ENCODE measurements at places on chromosomes 4 and X.

DNA sequence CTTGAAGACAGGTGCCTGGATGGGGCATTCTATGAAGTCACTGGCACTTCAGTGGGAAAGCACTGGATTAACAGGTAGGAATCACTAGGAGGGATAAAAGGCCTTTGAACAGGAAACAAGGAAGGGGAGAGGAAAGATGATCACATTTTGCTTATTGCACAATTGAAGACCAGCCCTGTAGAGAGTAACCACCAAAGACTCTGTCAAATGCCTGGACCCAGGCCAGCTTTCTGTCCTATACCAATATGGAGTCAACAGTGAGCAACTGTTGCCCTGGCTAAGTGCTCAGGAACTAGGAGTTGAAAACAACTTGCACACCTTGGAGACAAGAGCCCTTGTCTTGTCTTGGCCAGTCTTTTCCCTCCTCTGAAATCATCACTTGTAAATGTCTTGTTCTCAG lies 14.1 kb upstream of the RTL3 start:
- DNase-seq, result no peak

DNA sequence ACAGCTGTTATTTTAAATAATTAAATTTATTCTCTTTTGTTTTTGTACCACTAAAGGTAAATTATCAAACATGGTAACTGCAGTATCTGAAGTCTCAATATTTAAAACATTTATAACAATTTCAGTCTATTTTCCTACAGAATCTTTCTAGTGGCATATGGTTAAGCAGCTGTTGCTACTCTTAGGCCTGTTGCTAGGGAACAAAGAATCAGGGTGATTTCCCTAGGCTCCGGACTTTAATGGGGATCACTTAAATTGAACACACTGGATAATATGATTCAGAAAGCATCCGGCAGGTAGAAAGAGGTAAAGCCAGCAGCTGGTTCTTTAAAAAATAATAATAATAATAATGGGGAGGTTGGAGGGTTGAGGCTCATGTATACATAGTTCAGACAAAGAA lies 17.6 kb downstream of the FBXO8 start:
- no peak for DNase-seq

DNA sequence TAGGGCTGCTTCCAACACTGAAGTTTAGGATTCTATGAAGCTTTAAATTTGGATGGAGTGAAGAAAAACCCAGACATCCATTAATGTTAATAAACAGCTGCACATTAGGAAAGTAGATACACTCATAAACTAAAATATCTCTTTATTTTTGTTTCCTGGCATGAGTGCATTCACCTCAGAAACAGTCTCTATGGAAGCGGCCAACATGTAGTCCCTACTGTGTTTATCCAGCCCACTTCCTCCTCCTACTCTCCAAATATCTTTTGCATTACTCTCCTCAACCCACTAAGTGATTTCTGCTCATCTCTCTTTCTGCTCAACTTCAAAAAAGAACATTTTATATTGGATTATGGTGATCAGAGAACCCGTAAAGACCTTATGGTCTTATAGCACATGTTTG lies 180.3 kb upstream of the MXRA5 start:
- DNase-seq, result no peak

- DNase-seq, result no peak
Measured at GRCh38 chr4:31104043-31104442, 383.9 kb downstream of the PCDH7 start.

GRCh38 chrX:78532363-78532762 lies 126.8 kb downstream of the RTL3 start:
- no peak for DNase-seq

GRCh38 chr4:87165892-87166291 lies 54.5 kb downstream of the KLHL8 start:
- no peak for DNase-seq

DNA sequence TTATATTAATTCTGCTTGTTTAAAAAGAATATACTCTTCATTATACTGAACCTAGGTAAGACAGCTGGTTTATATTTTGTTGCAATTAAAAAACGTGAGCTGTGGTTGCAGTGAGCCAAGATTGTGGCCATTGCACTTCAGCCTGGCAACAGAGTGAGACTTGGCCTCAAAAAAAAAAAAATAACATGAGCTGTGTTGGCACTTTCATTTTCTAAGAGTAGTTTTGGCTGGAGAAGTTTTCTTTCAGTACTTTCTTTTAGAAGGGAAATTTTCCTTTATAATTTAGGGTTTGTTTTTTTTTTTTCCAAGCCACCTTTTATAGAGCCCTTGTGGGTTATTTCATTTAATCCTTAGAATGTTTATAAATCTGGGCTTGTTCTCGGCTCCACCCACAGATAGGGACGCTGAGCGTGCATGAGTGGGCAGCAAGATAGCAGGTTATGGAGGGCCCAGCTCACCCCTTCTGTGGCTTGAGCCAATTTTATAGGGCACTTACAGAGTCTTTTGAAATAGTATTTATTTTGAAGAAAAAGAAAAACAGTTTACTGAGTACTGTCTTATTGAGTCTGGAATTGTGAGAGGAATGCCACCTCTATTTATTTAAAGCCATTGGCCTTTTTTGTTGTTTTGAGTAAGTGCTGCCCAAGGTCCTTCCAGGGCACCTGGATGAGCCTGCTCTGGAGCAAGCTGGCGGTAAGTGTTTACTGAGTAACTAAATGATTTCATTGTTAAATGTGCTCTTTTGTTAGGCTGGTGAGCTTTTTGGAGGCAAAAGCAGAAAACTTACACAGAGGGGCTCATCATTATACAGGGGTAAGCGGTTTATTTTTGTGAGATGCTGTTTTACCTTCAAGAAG lies 60.9 kb downstream of the HTT start:
- no peak for DNase-seq

GRCh38 chr4:6264225-6264540 lies 5.5 kb upstream of the WFS1 start:
- no peak for DNase-seq

DNA sequence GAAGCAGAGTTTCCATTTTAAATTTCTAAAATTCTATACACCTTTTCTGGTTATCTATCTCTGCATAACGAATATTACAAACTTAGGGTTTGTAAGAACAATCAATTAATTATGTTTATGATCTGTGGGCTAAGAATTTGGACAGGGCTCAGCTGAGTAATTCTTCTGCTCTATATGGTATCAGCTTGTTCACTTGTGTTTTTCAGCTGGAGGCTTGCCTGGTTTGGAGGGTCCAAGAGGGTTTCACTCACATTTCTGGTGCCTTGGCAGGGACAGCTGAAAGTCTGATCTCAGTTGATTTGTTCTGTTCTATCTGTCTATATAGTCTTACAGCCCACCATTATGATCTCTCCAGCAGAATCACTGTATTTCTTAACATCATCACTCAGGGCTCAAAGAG lies 57.8 kb upstream of the ADGRA3 start:
- DNase-seq, result no peak

DNA sequence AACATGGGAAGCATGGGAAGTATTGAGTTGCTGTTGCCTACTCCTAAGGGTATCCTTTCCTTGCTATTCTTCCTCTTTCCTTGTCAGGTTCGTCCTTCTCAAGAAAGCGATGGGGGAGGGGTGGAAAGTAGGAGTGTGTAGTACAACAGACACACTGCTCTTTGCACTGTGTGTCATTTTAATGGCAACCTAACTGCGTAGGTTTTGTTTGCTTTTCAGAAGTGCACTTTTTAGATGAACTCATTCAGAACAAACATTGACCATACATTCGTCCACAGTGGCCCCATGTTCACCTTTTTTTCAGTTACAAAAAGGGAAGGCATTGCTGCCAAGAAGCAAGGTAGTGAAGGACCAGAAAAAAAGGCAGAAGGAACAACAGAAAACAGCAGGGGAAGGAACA lies 10.2 kb upstream of the YIPF6 start:
- no peak for DNase-seq

DNA sequence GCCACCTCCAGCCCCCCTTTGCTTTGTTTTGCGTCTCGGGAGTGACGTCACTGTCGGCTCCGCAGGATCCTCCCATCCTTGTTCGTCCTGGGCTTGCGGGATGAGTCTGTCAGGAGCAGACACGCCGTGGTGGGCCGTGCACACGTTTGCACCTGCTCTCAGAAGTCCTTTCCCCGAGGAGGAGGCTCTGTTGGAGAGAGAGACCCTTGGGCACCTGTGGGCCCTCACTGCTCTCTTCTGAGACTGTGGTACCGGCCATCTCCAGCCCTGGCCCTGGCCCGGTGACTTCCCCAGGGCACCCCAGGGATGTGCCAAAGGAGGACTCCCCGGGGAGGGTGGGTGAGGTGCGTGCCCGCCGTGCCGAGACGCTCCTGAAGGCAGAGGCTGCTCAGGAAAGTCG lies 76.1 kb upstream of the PPP2R3B start:
- DNase-seq, result no peak

DNA sequence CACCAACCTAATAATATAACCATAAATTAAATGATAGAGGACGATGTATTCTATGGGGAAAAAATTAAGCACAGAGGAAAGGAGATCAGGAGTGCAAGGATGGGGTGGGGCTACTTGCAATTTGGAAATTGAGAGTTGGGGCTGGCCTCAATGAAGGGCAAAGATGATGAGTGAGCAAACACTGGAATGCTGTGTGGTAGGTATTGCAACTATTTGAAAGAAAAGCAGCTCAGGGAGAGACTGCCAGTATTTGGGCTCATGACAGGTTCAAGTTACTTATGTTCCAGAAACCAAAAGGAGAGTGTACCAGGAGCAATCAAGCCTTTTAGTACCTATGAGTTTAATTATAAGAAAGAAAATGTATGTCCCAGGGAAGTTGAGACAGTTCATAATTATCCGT lies 47.4 kb downstream of the ASIC5 start:
- DNase-seq, result no peak

Data from NCI-H510A (cell line).